ENCODE measurements at places on chromosomes 11 and 22.

GRCh38 chr11:108909041-108909440, 244.2 kb downstream of the DDX10 start:
- no peak for DNase-seq

DNA sequence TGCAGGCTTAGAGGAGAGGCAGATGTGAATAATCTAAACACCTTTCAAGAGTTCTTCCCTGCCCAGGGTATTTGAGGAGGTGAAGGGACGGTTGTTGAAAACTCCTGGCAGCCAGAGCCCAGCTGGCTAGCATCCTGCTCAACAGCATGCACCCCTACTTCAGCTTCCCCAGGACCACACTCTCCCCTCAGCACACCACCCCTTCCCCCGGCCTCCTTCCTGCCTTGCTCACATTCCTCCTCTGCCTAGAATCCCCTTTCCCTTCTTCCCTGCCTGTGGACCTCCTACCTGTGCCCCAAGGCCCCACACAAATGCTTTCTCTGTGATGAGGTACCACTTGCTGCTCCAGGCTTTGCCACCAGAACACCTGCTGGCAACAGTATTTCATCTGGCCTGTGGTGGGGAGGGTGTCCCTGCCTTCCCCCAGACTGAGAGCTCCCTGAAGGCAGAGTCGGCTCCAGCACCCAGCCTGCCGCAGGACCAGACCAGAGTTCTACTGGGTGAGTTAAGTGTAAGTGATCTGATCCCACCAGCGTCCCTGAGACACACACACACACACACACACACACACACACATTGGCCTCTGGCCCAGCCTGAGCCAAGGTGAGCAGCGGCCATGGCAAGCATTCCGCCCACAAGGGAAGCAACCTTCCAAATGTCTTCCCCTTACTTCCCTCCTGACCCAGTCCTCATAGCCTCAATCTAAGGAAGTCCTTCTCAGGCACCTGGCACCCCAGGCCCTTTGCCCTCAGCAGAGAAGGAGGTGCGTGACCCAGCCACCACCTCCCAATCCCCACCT, 79.5 kb downstream of the PDE2A start:
- no peak for DNase-seq

- no peak for DNase-seq
Observed at GRCh38 chr11:47616726-47617416, 22.7 kb upstream of the C1QTNF4 start.

- no peak for DNase-seq
Observed at GRCh38 chr11:1796413-1797011, 32.8 kb upstream of the CTSD start.
